Stimulated activated CD4-positive, alpha-beta T cell treated with anti-CD3 and anti-CD28 coated beads, Interleukin-1b, Interleukin-23, amount 100 ng/mL, for 4 hours (primary cell): ENCODE measurements at places on chromosomes 12 and 14.
A peak's percentile ranks its signal among the peaks of the same experiment; 100 is the strongest.

DNA sequence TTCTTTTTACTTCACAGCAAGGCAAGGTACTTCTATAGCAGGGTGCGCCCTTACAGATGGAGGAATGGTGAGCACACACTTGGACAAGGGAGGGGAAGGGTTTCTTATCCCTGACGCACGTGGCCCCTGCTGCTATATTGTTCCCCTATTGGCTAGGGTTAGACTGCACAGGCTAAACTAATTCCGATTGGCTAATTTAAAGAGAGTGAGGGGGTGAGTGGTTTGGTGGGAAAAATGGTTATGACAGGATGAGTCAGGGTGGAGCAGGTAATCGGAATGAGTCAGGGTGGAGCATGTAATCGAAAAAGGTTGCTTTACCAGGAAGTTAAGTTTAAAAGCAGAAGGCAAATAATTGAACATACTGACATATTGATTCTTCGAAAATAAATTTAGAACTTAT lies 23.7 kb upstream of the RAB21 start:
- DNase-seq: no peak

GRCh38 chr12:27969624-27970400 lies 2.7 kb downstream of the PTHLH start:
- peak; percentile 19 for DNase-seq

DNA sequence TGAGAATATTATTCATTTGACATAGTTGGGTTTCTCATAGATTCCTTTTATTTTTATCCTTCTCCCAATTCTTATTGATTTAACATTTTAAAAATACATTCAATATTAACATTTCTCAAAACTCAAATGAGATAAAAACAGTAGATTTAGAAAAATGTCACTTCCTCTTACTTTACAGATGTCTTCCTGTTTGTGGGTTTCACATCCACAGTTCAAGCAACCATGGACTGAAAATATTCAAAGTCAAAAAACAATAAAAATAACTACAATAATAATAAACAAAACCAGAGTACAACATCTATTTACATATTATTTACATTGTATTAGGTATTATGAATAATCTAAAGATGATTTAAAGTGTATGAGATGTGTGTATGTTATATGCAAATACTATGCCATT lies 111.3 kb upstream of the SLC16A7 start:
- DNase-seq: no peak

- DNase-seq: no peak
Measured at GRCh38 chr12:13190275-13190674, 6.3 kb upstream of the EMP1 start.

GRCh38 chr14:59895721-59896120 lies 24.2 kb upstream of the LRRC9 start:
- DNase-seq: no peak

DNA sequence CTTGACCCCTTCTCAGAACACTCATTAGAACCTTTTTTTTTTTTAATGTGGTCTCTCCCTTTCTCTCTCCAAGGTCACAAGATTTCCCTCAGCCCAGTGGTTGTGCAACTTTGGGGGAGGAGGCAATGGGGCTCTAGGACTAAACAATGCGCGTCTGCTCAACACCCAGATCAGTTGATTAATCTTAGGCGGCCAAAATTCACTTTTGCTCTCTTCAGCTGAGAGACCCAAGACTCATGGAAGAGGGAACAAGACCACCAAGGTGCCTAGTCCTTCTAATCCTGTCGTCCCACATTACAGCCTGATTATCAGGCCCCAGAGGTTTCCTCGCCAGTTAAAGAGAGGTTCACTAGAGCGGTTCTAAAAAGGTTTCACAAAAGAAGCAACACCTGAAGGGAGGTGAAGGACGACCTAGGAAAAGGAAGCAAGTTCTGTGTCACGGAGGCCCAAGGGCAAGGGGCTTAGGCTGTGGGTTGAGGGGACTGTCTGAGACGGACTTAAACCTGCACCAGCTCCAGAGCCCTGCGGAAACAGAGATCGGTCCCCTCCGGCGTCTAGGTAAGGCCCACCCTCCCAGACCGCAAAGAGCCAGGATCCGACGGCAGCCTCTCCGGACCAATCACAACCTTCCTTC lies 824 bp upstream of the TARBP2 start:
- no peak for DNase-seq

DNA sequence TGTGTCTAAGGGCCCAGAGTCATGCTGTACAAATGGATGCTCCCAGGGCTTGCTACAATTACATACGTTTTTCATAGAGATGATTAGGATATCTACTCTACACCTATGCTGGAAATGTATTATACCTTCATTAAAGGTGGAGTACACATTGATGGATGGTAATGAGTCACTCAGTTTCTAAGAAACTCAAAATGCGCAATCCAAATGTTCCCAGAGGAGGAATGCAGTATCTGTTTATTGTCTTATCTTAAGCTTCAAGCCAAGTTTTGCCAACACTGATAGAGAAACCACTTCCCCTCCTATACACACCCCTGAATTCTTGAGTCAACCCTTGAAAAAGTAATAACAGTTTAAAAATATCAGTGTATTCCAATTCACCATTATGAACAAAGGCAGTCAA lies 266.6 kb upstream of the FAR2 start:
- DNase-seq: no peak
